ENCODE measurements at places on chromosomes 5 and 9. TPM values are rescaled to one million over a fixed set of nuclear protein-coding genes. Genes with fewer than 3 reads are reported as not detected.

GRCh38 chr5:135263022-135263668, 135.9 kb downstream of the MACROH2A1 start:
- no peaks in the 10 kb centered on the region for H3K27me3 ChIP-seq
- H3K4me1 ChIP-seq: no peaks in the 10 kb centered on the region
- no peak overlapping the region for H3K27ac ChIP-seq
- H3K4me3 ChIP-seq: no peak overlapping the region

DNA sequence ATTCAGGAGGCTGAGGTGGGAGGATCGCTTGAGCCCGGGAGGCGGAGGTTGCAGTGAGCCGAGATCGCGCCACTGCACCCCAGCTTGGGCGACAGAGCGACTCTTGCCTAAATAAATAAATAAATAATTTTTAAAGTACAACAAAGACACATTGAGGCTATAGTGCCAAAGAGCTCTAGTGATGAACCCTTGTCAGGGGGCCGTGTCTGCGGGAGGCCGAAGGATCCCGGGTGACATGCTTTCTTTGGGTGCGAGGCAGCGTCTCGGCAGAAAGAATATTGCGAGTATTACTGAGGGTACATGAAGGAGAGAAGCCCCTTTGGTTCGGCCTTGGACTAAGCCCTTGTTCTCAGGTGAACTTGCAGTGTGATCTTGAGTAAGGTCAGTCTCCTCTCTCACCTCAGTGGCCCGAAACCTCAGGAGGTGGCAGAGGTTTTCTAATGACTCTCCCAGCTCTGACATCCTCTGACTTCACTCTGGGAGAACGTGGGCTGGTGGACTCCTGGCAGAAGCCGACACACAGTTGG, 397 bp upstream of the RECK start:
- no peaks in the 10 kb centered on the region for H3K27me3 ChIP-seq
- peak overlapping the region; percentile 93 for H3K4me3 ChIP-seq
- no peaks in the 10 kb centered on the region for H3K36me3 ChIP-seq
- peaks cover 27% of the 10 kb centered on the region for H3K4me1 ChIP-seq
- DNase-seq: no peak
- H3K27ac ChIP-seq: peak overlapping the region; percentile 61

GRCh38 chr5:55860288-55860687, 9.1 kb downstream of the IL31RA start:
- H3K36me3 ChIP-seq: 0 out of 2 replicates have a peak, but pooled peaks cover 2% of the 10 kb centered on the region
- no peaks in the 10 kb centered on the region for H3K4me1 ChIP-seq
- no peak overlapping the region for H3K27ac ChIP-seq
- H3K4me3 ChIP-seq: no peak overlapping the region
- peaks cover 3% of the 10 kb centered on the region for H3K27me3 ChIP-seq

The CDKN2A gene
- 0.57 TPM for total RNA-seq

All from WTC11 (cell line).